ENCODE measurements at places on chromosomes 7 and 10.

DNA sequence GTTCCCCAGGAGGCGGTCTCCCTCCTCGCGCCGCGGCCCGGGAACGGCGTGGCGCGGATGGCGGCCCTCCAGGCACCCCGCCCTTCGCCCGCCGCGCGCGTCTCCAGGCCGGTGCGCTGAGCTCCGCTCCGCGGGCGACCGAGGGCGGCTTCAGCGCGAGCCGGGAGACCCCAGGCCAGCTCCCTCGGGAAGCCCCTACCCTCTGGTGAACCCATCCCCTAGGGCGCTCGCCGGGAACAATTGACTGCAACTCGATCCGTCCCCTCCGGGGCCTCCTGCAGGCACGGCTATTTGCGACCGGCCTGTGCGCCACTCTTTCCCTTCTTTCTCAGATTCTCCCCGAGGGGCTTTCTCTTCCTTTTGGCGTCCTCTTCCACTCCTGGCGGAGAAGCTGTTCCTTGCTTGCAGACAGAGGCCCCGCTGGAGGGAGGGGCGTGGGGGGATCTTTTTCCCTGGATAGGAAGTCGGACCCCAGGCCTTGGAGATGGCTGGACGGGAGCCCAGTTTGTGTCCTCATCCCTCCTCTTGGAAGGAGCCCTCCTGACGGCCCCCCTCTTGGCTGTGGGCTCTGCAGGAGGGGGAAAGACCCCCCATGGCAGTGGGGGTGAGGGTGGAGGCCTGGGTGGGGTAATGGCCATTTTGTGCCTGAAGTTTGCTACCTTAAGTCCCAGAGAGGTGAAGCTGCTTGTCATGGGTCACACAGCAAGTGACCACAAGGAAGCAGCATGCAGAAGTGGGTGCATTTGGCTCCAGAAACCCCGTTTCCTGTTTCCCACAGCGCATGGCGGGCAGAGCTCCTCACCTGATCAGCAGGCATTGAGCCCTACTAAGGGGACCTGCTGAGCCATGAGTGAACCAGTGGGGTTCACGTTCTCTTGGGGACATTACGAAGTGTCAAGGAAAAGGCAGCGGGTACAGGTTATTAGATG is 171.2 kb upstream of the TNRC18 start:
- DNase-seq = peak; percentile 65

GRCh38 chr10:33800986-33801385 is 466.5 kb upstream of the NRP1 start:
- no peak for DNase-seq

- DNase-seq = no peak
These were observed 160.4 kb downstream of the KIF20B start for GRCh38 chr10:89861584-89862301.

DNA sequence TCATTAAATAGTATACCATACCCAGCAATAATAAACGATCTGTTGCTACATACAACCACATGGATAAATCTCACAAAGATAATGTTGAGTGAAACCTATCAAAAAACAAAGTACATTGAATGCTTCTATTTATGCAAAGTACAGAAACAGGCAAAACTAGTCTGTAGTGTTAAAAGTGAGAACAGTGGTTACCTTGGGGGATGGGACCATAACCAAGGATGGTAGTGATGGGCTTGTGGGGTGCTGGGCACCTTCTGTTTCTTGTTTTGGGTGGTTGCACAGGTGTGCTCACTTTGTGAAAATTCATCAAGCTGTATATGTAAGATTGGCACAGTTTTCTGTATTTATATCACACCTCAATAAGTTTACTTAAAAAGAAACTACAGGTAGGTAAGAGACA is 105.7 kb downstream of the ATE1 start:
- no peak for DNase-seq

GRCh38 chr10:118760265-118760664 is 5.5 kb upstream of the CACUL1 start:
- DNase-seq = no peak

- no peak for DNase-seq
These were observed 26.3 kb downstream of the ZCWPW1 start for GRCh38 chr7:100402241-100402640.

- no peak for DNase-seq
These were observed 65.6 kb downstream of the ZNF503 start for GRCh38 chr10:75335983-75336382.

- no peak for DNase-seq
These were observed 90.5 kb upstream of the FAM3C start for GRCh38 chr7:121486590-121486989.

- DNase-seq = peak; percentile 40
These were observed 25.1 kb downstream of the ICA1 start for GRCh38 chr7:8236780-8237407.

DNA sequence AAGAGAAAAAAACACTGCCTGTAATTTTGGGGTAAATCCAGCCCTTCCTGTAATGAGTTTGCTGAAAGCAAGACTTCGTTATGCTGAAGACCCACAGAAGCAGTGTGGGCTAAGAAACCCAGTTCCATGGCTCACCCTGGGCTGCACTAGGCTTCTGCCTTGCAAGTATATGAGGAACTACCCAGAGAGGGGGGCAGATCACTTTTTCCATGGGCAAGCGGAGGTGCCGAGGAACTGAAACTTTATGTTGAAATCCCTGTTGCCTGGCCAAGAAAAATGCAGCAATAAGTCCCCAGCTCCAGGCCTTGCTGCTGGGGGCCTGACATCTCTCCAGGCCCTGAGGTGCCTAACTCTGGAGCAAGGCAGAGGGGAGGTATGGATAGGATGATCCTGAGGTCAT is 8.5 kb downstream of the RASSF4 start:
- DNase-seq = no peak

DNA sequence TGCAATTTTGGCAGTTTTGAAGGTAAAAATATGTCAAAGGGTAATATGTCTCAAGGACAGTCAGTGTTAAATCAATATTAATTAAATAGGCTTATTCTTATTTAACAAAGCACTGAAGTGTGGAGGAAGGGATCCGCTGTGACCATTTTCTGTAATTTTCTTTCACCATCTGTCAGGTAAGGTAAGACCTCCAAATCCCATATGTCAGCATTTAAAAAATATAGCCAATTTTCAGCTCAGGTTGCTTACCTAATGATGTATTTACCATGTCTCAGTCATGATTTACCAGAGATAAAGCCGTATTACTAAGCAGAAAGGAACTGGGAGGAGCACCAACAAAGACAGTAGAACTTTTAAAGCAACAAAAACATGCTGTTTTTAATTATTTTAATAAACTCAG is 683.9 kb downstream of the CCSER2 start:
- DNase-seq = no peak

DNA sequence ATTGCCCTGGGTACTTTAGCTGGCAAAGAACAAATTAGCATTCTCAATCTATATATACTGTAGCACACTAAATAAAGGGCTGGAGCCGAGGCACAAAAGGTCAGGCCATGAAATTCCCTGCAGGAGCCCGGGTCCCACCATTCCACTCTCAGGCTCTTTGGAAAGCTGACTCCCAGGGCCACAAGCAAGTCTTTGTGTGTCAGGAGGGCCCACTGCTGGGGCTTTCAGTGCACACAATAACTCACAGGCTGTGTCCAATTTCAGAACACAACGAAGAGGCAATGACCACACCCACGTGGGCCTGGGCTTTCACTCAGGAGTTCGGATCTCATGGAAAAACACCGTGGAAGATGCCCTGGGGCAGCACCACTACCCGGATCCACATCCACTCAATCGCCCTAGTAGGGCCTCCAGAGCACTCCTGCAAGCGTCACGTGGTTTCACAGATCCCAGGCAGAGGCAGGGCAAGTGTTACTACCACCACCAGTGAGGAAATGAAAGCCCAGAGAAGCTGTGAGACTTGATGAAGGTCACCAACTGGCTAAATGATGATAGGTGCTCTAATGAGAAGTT is 60.3 kb downstream of the COBL start:
- DNase-seq = no peak

DNA sequence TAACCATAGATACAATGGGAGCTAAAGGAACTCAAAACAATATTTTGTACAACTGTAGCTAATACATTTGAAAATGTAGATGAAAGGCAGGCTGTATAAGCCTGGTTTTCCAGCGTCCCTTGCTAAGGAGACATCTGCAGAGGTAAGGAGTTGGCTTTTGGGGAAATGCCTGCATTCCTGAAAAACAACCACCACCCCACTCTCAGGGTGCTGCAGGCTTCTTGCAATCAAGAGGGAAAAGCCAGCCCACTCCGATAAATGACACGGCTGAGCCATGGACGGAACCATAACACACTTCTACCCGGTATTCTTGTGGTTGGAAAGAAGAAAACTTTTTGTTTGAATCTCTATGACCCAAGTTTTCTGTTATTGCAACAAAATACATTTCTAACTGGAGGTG is 200.3 kb downstream of the TEX36 start:
- DNase-seq = no peak

- no peak for DNase-seq
These were observed 108.9 kb upstream of the ZMIZ1 start for GRCh38 chr10:78959924-78960285.

GRCh38 chr10:29407280-29407858 is 118.5 kb downstream of the LYZL1 start:
- no peak for DNase-seq

DNA sequence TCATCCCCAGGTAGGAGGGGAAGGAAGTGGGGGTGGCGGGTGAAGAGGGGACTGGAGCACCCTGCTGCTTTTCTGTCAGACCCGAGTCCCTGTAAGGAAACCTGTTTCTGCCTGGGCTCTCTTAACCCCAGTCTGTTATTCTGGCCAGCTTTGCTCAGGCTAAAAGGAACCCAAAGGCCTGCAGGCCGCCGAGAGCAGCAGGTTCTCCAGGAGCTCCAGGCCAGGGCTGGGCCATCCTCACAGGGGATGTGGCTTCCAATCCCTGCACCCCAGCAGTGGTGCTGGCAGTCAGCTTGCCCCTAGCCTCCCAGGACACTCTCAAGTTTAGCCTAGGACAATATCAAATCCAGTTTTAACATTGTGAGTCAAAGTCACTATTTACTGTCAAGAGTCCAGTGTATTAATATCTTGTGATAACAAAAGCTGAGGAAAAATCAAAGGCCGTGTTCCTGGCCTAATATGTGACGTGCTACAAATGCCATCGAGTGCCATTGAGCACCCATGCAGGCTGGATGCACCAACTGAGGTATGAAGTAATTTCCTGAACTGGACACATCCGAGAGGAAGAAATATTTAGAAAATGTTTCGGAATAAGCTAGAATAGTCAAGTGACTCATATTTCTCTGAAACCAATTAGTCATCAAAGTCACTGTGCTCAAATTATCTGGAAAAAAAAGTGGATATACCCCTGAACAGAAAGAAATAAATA is 7.0 kb downstream of the PKD1L1 start:
- no peak for DNase-seq

GRCh38 chr10:126908225-126908624 is 3.0 kb downstream of the DOCK1 start:
- DNase-seq = no peak
